ENCODE measurements at places on chromosomes 3 and 15. TPM values are rescaled to one million over a fixed set of nuclear protein-coding genes. Genes with fewer than 3 reads are reported as not detected.

Gene MBNL1
- 524 TPM for total RNA-seq

GRCh38 chr3:99927671-99928457 is 110.2 kb downstream of the CMSS1 start:
- DNase-seq = no peak

DNA sequence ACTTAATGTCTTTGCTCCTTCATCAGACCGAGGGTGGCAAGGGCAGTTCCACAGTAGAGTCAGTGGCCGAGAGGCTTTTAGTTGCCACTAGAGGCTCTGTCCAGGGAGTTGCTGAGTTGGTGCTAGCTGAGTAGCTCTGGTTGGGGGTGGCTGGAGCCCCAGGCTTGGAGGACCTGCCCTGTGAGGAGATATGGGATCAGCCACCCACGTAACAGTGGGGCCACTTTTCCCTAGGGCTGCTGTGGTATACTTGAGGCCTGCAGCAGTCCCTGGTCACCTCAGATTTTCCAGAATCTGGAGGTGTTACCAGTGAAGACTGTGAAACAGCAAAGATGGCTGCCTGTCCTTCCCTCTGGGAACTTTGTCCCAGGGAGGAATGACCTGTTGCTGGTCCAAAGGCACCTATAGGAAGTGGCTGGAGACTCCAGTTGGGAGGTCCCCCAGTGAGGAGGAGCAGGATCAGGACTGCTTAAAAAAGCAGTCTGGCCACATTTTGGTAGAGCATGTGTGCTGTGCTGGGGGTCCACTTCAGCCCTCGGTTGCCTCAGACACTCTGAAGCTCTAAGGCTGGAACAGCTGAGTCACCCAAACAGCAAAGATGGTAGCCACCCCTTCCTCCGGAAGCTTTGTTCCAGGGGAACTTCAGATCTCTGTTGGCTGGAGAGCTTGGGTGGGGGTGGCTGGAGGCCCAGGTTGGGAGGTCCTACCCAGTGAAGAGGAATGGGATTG is 72.9 kb downstream of the AKAP13 start:
- DNase-seq = peak; percentile 34

GRCh38 chr15:39499681-39500080 is 81.2 kb upstream of the THBS1 start:
- no peak for DNase-seq

GRCh38 chr3:124281453-124282316 is 289.8 kb upstream of the ROPN1 start:
- peak; percentile 81 for DNase-seq
